ENCODE measurements at places on chromosomes 6 and 20. TPM values are rescaled to one million over a fixed set of nuclear protein-coding genes. Genes with fewer than 3 reads are reported as not detected.

The THBS2 gene
- polyA plus RNA-seq = 166 TPM

The BPIFB2 gene
- polyA plus RNA-seq = not detected

The GABRR2 gene
- 0.18 TPM for polyA plus RNA-seq

The LY6G6C gene
- polyA plus RNA-seq = 0.08 TPM
